ENCODE measurements at places on chromosomes 5 and 9. TPM values are rescaled to one million over a fixed set of nuclear protein-coding genes. Genes with fewer than 3 reads are reported as not detected.

DNA sequence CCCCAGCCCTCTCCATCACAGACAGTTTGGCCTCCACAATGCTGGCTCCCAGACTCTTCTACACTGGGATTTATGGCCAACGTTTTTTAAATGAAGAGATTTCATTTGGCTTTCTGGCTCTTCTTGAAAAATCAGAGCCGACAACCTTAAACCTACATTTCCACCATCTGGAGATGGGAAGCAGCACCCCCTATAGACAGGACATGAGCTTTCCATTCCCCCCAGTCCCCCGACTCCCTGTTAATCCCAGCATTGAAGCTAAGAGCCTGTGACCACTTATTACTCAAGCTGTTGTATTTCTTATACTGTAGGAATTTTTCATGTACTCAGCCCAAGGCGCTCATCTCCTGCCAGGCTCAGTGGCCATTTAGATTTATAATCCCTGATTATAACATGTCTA is 34.0 kb upstream of the AFAP1L1 start:
- no peak for DNase-seq

DNA sequence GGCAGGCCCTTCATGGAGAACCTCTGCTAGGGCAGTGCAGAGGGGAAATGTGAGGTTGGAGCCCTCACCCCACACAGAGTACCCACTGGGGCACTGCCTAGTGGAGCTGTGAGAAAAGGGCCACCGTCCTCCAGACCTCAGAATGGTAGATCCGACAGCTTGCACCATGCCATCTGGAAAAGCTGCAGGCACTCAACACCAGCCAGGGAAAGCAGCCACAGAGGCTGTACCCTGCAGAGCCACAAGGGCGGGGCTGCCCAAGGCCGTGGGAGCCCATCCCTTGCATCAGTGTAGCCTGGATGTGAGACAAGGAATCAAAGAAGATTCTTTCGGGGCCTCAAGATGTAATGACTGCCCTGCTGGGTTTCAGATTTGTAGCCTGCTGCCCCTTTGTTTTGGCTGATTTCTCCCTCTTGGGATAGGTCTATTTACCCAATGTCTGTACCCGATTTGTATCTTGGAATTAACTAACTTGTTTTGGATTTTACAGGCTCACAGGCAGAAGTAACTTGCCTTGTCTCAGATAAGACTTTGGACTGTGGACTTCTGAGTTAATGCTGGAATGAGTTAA is 16.6 kb upstream of the ZDHHC11 start:
- DNase-seq, result no peak

DNA sequence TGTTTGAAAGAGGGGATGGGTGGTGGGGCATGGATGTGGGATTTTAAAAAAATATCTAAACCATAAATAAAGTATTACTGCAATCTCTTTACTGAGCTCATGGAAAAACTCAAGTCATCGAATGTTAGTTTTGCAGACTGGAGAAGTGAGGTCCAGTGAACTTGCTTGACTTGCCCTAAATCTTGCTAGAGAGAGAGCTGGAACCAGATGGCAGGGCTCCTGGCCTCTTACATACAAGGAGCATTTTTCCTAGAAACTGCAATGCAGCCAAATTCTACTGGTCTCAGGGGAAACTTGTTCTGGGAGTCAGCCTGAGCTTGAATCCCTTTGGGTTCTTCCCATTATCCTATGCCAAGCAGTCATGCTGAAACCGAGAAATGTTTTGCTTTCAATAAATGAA is 2.9 kb upstream of the TGFBI start:
- DNase-seq, result peak; percentile 48

- DNase-seq, result no peak
Measured at GRCh38 chr9:127463382-127463781, 12.1 kb downstream of the LRSAM1 start.

- DNase-seq, result peak; percentile 74
Measured at GRCh38 chr9:134547161-134548100, 94.2 kb upstream of the COL5A1 start.

DNA sequence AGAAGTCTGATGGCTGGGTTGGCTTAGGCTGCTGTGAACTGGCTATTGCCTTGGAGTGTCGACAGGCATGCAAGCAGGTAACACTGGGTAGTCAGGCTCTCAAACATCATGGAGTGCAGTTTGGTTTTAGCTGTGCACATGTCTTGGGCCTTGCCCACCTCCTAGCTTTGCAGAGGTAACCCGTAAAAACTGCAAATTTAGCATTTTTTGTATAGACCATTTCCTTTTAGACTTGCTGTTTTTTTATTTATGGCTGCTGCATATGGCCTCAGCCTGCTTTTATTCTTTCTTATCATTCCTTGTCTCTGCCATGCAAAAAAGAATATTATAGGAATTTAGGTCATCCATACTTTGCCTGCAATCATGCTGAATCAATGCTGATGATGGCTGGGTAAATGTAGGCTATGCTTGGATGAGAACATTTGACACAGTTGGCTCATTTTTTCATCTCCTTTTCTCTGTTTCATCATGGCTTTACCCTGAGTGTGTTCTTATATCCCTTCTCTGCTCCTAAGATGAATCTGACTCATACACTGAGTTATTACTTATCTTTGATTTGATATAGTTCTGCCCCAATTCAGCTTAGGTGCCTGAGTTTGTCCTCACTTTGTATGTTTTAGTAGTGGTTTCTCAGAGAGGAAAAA is 27.2 kb downstream of the RECK start:
- no peak for DNase-seq

DNA sequence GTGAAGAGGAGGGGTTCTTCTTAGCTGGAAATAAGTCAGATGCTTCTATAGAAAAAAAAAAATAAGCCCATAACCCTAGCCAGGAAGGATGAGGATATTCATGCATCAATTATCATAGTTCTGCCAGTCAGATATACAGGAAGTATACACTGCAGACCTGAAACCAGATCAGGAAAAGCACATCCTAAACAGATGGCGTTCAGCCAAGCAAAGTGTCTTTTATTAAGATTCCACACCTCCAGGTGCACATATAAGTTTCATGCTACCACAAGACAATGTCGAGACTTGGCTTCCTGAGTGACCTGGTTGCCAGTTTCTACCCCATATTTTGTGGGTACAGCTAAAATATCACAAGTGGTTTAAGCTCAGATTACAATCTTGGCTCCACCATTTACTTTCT is 108.3 kb downstream of the CETN3 start:
- DNase-seq, result no peak

DNA sequence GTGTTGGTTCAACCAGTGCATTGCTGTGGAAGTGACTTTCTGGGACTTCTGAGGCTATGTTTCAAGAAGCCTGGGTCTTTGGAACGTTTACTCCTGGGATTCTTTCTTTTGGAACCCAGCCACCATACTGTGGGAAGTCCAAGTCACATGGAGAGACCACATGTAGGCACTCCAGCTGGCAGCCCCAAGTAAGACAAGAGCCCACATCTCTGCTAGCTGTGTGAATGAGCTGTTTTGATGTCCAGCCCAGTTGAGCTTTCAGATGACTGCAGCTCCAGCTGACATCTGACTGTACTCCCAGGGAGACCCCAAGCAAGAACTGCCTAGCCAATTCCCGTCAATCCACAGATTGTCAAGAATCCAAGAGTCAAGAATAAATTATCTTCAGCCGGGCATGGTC is 60.1 kb upstream of the SPATA31D4 start:
- no peak for DNase-seq

- peak; percentile 47 for DNase-seq
Measured at GRCh38 chr5:145937432-145938250, 1.3 kb downstream of the SH3RF2 start.

DNA sequence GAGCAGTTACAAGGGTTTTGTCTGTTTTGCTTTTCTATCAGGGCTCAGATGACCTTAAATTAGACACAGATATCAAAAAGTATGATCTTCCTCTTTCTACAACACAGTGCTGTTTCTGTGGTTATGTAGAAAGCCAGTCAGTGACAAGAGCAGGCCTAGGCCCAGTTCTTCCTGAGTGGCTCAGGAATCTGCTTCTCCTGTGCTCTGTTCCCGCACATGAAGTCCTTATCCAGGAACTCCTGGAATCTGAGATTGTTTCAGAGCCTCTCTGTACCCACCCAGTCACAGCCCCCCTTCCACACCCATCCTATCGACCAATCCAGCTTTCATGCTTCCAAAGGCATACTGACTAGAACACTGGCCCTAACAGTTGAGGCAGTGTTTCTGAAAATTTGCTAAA is 40.4 kb upstream of the SMU1 start:
- DNase-seq, result no peak

GRCh38 chr5:127369796-127370195 is 79.2 kb downstream of the MEGF10 start:
- peak; percentile 29 for DNase-seq

DNA sequence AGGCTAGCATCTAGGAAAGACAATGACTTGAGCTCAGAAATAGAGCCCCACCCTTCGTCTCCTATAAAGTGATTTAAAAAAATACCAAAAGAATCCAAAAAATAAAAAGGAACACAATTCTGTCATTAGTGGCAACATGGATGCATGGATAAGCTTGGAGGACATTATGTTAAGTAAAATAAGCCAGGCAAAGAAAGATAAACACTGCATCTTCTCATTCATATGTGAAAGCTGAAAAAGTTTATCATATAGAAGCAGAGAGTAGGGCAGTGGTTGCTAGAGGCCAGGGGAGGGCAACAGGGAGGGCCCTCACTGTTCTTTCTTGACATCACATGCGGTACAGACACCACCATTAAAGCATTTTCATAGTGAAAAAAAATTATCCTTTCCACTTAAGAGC is 220.9 kb upstream of the TRPC7 start:
- DNase-seq, result no peak

GRCh38 chr5:146717951-146718350 is 160.6 kb downstream of the PPP2R2B start:
- DNase-seq, result no peak

DNA sequence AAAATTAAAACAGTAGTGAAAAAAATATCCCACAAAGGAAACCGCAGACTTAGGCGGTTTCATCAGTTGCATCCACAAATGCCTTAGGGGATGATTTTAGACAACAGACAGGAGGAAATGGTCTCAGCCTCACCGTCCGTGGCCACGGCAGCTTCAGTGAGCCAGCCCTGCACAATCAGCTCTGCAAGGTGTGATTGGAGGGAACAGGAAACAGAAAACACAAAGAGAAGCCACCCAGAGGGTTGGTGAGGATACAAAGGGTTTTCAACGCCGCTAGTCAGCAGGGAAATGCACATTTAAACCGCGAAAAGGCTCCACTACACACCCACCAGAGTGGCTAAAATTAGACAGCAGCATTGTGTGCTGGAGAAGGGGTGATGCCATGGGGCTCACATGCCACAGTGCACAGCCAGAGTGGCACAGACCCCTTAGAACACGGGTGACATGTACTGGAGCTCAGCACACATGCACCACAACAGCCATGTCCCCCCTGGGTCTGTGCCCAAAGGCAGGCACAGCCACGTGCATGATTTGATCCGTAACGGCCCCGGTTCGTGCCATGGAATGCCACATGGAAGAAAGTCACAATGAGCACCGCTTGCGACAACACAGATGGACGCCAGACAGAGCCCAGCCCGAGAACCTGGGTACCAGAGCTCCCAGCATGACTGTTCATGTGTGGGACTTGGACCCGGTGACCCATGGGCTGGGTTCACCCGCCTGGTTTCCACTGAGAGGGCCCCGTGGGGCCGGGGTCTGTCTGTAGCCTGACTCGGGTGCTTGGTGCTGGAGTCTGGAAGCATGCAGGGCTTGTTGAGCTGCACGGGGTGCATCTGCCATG is 18.3 kb upstream of the TERT start:
- no peak for DNase-seq

DNA sequence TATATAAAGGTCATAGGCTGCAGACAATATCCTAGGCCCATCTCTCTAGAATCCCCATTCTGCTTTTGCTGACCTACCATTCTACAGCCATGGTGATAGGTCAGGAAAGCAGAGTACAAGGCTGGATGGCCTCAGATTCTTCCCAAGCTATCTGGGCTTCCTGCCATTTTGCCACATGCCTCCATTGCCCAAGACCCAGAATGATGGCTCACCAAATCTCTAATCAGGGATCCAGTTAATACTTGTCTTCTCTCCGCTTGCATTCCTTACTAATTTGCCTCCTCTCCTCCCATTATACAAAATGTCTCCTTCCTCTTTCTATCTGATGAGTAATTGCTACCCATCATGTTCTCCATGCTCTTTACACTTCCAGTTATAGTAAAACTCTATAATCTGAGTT is 22.7 kb upstream of the NDUFS4 start:
- no peak for DNase-seq

- no peak for DNase-seq
Measured at GRCh38 chr5:32602906-32603305, 17.5 kb downstream of the SUB1 start.

- DNase-seq, result no peak
Measured at GRCh38 chr5:7616897-7617296, 221.0 kb downstream of the ADCY2 start.

- no peak for DNase-seq
Measured at GRCh38 chr5:131180407-131180806, 9.7 kb downstream of the LYRM7 start.

- no peak for DNase-seq
Measured at GRCh38 chr9:81814794-81815464, 113.3 kb upstream of the SPATA31D4 start.

- DNase-seq, result peak; percentile 14
Measured at GRCh38 chr5:156481741-156482140, 154.8 kb downstream of the SGCD start.

- peak; percentile 67 for DNase-seq
Measured at GRCh38 chr5:150783422-150783928, 4.9 kb downstream of the SMIM3 start.

DNA sequence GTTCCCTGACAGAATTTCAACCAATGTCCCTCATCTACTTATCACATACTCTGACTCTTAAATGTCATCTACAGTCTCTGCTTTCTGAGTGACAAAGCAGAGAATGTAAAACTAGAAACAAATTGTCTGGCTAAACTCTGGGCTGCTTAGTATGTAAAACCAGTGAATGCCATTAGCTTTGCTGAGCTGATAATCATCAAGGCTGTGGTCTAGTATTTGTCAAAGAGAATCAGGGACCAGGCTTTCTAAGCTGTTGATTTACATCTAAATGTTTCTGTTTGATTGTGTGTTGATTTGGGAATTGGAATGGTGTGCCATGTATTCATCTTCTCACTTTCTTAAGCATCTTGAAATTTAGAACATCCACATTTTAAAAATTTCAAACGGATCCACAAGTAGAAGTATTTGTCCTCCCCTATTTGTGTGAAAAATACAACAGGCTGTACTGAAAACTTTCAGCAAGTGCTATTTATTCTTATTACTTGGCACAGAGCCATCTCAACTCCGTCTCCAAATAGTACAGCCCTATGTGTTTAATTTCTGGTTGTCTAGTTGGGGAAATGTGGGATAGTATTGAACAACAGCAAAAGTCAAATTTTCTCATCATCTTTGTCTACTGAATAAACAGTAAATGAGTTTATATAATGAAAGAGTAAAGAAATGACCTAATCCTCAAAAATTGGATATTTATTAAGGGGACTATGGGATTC is 251.5 kb downstream of the KCTD16 start:
- no peak for DNase-seq

MXD3 gene
- polyA plus RNA-seq, result 4.9 TPM

NSG2 gene
- polyA plus RNA-seq, result 0.41 TPM

NEUROG1 gene
- polyA plus RNA-seq, result not detected

POU5F2 gene
- polyA plus RNA-seq, result not detected

MPDZ gene
- 18.5 TPM for polyA plus RNA-seq

C5orf58 gene
- not detected for polyA plus RNA-seq

DRD1 gene
- 0.28 TPM for polyA plus RNA-seq
